T-cell (primary cell): ENCODE measurements at places on chromosomes 12 and 14. TPM values are rescaled to one million over a fixed set of nuclear protein-coding genes. Genes with fewer than 3 reads are reported as not detected.

INHBC gene
- not detected for total RNA-seq

GRCh38 chr12:546920-547845 lies 87.4 kb downstream of the B4GALNT3 start:
- peak; percentile 62 for DNase-seq

GRCh38 chr14:45361727-45362126 lies 108.7 kb upstream of the MIS18BP1 start:
- no peak for DNase-seq

DNA sequence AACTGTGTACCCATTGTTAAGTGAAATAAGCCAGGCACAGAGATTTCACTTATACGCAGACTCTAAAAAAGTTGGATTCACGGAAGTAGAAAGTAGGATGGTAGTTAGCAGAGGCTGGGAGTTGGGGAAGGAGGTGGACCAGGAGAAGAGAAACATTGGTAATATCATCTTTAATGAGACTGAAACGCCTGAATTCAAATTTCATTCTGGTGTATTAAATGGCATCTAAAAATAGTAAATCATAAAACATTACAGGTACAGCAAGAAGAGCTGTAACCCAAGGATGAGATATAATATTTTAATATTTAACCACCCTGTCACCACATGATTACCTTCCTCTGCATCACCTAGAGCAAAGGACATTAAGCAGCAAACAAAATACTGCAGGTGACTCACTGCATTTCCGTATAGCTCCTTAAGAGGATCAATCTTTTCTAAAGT lies 99.4 kb downstream of the EPS8 start:
- DNase-seq: no peak
